ENCODE measurements at places on chromosomes 2 and 18.

- no peak for DNase-seq
Observed at GRCh38 chr18:8942909-8943545, 159.5 kb upstream of the NDUFV2 start.

DNA sequence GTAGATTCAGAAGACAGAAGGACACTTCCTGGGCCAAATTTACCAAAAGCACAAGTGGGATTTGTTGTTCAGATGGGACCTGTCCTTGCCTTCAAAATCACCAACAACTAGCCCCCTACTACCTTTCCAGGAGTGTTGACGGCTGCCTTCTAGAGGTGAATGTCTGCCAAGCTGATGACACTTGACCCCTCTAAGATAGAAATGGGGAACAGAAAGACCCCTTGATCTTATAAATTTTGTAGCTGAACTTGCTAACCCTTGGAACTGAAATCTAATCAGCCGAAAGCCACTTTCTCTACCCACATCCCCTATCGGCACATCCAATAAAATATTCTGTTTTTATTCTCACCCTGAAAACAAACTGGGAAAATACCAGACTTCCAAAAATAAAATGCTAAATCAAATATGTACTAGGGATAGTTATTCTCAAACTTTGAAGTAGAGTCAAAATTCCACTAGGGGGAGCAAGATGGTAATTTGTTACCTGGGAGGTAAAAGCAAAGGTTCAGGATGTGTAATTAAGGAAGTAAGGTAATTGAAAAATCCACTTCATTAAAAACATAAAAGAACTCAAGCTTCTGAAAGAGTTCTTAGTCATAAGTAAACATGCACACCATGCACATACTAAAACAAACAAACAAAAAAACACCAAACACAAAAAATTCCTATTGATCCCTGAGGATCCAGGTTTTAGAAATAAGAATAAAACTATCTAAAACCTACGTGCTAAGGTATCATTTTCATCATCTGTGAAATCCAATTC lies 119.2 kb downstream of the ANKRD44 start:
- DNase-seq = peak; percentile 56

DNA sequence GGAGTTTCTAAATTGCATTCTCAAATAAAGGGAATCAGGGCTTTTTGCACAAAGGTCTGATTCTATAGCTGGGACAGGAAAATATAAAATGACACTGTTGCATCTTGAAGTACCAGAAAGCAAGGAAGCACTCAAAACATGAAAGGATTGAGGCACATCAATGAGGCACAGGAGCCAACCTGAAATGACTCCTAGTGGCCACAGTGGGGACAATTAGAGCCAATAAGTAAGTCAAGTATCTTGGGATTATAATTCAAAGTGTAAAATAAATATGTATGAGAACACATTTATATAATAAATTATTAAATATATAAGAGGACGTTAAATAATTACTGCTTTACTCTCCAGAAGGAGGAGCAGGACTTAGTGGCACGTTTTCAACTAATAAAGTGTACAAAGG lies 1259.5 kb upstream of the CDH2 start:
- no peak for DNase-seq

DNA sequence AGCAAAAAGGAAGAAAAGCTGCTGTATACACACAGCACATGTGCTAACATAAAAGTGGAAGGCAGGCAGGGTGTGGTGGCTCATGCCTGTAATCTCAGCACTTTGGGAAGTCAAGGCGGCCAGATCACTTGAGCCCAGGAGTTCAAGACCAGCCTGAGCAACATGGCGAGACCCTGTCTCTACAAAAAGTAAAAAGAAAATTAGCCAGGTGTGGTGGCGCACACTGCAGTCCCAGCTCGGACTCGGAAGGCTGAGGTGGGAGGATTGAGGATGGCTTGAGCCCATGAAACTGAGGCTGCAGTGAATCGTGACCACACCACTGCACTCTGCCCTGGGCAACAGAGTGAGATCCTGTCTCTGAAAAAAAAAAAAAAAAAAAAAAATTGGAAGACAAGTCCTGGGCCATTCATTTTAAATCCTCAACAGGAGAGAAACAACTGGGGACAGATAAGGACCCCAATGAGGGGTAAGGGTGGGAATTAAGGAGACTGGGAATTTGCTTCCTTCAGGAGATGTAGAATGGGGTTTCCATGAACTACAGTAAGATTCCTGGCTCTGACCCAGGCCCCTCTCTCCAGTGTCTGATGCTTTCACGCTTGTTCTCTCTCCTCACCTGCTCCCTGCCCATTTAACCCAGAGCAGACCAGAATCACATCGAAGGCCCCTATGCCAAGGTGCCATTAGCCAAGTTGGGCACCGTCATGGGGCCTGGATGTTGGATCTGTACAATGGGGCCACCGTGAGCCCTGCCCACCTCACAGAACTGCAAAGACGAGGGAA lies 29.6 kb downstream of the TNS1 start:
- DNase-seq = no peak

DNA sequence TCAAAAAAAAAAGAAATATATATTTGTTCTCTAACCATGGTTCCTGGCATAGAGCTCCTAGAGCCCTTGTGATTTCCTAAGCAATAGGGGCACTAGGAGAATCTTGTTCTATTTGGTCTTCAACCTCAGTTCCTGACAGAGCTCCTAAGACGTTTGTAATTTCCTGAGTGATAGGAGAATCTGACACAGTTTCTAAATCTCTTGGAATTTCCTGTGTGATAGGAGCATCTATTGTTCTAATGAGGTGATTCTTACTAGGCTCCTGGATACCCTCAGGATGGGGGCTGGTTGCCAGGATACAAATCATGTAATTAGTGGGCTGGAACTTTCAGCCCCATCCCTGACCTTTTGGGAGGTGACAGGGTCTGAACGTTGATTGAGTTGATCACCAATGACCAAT lies 245.8 kb downstream of the ZEB2 start:
- DNase-seq = peak; percentile 7

GRCh38 chr2:19000776-19001175 lies 357.6 kb downstream of the OSR1 start:
- no peak for DNase-seq

All from bronchial epithelial cell (primary cell).